ENCODE measurements at places on chromosomes 1 and 21.

DNA sequence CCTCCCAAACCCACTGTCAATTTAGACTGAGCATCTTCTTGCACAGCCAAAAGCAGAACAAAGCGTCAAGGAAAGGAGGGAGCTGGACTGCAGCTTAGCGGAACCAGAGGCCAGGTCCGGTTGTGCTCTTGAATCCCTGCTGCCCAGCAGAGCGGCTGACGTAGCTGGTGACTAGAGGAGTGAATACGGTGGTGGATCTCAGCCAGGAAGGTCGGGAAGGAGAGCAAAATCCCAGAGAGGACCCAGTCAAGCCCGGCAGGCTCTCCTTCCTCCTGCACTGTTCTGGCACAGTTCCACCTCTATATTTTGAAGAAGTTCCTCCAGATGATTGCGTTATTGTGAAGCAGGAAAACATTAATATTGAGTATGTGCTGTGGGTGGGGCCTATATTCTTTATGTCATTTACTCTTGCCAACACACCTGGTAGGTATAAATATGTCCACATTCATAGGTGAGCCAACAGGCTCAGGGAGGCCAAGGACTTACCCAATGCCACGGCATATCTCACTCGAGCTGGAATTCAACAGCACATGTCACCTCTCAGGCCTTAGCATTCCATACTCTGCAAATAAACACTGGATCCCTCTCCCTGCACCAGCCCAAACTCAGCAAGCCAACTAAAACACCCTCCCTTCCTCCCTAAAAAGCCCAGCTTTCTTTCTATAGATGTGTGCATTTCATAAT lies 23.6 kb upstream of the ABCB10 start:
- peak; percentile 41 for DNase-seq

DNA sequence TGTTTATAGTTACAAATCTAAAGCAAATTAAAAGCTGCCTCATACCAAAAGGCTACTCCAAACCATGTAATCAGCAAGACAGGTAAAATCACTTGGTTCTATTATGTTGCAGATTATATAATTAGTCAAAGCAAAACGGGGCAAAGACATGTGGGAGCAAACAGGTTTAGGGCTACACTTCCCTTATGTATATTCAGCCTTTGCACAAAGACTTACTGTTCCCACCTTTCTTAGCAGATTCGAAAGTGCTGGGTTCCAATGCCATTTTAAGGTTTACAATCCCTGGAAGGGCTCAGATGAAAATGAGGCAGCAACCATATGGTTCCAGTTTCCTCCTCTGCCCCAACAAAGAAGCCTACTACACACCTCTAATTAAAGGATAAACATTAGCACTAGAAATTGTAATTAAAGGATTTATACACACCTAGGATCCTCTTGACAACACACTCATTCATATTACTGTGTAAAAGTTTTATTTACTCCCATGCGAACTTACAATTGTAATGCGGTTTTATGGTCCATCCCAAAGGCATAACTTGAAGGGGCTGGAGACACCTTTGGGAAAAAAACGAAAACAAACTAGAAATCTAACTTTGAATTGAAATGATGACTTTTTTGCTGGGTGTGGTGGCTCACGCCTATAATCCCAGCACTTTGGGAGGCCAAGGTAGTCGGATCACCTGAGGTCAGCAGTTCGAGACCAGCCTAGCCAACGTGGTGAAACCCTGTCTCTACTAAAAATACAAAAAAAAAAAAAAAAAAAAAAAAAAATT lies 117.3 kb upstream of the PKN2 start:
- DNase-seq, result no peak

DNA sequence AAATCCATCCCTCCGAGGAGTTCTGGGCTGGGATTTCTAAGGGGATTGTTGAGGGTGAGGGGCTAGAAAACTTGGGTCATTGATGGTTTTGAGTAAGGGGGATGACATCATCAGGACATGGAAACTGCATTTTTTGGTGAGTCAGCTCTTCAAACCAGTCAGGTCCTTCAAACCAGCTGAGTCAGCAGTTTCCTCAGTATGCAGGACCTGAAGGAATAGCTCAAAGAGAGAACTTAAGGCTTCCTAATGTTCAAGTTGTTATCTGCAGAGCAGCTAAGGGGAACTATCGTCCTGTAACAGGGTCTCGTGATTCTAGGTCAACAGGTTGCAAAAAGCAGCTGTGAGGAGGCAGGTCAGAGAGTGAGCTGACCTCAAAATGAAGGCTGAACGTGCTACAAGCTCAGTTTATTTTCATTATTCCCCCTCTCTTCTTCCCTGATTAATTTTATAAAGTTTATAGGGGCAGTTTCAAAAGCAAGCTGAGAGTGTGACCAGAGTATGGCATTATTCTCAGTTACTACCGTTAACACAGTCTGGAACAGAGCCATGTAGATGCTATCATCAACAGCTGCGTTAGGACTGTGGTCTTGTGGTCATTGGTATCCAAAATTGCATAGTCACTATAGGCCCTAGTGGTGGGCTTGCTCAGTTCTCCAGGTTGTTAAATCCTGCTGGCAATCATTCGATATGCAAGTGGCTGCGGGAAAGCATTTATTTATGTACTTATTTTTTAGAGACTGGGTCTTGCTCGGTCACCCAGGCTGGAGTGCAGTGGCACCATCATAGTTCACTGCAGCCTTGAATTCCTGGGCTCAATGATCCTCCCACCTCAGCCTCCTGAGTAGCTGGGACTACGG lies 10.7 kb upstream of the SDC3 start:
- DNase-seq, result peak; percentile 64

GRCh38 chr1:168031198-168031597 lies 94.3 kb upstream of the MPC2 start:
- DNase-seq, result no peak

- peak; percentile 52 for DNase-seq
These were observed 2.0 kb downstream of the ARHGAP29 start for GRCh38 chr1:94235189-94236012.

DNA sequence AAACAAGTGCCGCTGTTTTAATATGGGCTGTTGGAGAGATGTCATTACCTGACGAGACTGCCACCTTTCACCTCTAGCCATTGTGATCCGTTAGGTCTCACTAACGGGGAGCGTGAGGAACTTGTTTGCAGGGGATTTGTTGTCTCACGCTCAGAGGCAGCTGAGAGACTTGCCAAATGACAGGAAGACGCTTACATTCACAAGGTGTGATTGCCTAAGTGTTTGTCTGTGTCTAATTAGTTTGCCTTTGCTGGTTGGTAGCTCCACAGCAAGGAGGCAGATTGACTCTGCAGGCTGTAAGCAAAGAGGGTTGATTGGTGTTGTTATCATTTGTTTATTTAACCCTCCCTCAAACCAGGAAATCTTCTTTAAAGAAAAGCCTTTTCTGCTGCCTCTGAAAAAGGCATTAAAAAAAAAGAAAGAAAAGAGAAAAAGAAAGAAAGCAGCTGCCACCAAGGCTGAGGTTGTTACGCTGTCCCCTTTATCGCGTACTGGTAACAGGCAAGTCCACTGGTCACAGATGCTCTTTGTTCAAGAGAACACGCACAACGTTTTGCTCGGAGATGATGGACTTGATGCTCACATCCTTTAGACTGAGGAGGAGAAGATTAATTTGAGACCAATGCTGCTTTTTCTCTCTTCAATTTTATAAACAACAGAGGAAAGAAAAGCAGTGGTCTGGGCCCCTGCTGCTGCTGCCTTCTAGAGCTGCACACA lies 203.9 kb downstream of the ZNF326 start:
- DNase-seq, result no peak

GRCh38 chr1:19140465-19140864 lies 69.6 kb downstream of the UBR4 start:
- no peak for DNase-seq

GRCh38 chr1:230517786-230518185 lies 91.7 kb upstream of the PGBD5 start:
- no peak for DNase-seq

DNA sequence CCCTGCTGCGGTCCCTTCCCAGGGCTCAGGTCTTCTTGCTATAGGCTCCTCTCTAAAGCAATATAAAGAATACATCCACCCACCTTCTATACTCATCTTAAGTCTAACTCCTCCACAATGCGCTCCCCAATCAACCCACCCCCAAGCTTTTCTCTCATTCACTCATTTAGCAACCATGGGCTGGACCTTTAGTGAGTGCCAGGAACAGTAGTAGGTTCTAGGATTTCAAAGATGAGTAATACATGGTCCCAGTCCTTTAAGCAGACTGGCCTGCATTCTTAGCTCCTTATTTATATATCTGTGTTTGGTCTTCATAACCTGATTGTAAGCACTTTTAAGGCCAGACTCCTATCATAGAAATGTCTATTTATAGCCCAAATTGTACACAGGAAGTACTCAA lies 5.9 kb downstream of the CAMK1G start:
- no peak for DNase-seq

- DNase-seq, result peak; percentile 39
These were observed 52.1 kb downstream of the SYDE2 start for GRCh38 chr1:85148524-85149250.

- DNase-seq, result no peak
These were observed 235.3 kb downstream of the TOMM20 start for GRCh38 chr1:234893359-234893724.

DNA sequence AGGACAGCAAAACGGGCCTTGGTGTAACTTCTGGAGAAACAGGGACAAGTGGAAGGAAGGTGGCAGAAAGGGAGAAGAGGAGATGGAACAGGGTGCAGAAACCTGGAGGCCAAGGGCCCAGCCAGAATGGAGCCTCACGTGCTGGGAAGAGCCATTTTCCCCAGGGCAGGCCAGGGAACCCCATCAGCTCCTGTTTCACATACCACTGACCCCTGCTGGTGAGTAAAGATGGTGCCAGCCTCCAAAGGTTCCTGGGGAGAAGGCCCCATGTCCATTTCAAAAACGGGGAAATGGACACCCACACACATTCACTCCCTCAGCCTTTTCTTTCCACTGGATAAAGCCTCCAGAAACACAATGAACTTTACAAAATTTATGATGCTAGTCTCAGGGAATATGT lies 57.6 kb upstream of the JUN start:
- DNase-seq, result no peak

DNA sequence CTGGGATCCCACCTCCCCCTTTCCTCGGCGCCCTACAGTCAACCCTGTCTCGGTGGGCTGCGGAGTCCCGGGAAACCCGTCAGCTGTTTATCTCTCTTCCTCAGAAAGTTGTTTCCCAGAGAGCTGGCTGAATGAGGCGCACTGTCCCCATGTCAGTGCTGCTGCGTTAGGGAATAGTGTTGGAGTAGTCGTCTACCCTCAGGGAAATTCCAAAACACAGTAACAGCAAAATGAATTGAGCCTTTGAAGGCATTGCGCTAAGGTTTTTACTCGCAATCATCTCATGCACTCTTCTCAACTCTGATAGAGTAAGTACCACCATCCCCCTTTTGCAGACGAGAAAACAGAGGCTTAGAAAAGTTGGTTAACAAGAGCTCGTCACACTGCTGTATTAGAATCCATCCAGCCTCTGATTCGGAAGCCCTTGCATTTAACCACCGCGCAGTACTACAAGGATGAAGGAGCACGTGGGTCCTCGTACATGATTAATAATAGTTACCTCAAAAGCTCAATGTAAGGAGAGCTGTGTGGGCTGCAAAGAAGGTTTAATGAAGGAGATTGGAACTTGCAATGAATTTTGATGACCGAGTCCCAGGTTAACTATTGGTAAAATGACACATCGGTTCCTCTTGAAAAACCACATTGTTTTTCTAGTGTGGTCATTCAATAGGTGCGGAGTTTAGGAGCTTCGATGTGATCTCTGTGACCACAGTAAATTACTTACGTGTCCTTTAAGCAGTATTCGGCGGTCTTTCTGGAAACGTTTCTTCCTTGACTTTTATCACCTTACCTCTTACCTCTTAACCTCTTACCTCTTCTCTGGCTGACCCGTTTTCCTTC lies 788 bp upstream of the EDEM3 start:
- peak; percentile 60 for DNase-seq

GRCh38 chr1:15214527-15214926 lies 32.5 kb upstream of the FHAD1 start:
- DNase-seq, result peak; percentile 73

DNA sequence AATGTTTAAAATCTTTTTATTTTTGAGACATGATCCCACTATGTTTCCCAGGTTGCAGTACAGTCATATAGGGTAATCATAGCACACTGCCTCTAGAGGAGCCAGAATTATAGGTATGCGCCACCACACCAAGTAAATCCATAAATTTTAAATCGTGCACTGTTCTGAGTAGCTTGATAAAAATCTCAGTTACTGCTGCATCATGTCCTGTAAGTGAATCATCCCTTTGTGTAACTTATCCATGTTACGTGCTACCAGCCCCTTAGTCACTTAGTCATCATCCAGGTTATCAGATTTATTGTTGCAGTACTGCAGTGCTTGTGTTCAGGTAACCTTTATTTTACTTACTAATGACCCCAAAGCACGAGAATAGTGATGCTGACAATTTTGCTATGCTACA lies 1770.9 kb downstream of the BRINP3 start:
- peak; percentile 85 for DNase-seq

DNA sequence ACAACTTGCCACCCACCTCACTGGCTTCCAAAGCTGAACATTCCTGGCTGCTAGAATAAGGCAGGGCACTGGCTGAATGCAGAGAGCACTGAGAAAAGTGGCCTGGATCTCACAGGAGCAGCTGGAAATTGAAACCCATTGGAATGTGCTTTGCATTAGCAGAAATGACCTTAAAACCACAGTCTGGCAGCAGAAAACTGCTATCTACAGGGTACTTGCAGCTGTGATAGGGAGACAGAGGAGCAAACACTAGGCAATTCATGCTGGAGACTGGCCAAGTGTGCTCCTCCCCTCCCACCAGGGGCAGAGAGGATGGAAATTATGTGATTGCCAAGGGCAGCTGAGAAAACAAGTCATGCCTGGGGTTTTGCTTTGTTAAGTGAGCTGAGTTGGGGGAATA lies 47.2 kb downstream of the HSD3B1 start:
- DNase-seq, result peak; percentile 95

GRCh38 chr1:24639881-24640280 lies 3.2 kb upstream of the SRRM1 start:
- DNase-seq, result no peak

- DNase-seq, result no peak
These were observed at the start of gene MCM3AP for GRCh38 chr21:46285206-46285661. MCM3AP (minus strand) TSS chr21:46285611; CDS start chr21:46285286, 325 bp downstream.

- peak; percentile 37 for DNase-seq
These were observed 350.0 kb downstream of the USP25 start for GRCh38 chr21:16079830-16080229.

DNA sequence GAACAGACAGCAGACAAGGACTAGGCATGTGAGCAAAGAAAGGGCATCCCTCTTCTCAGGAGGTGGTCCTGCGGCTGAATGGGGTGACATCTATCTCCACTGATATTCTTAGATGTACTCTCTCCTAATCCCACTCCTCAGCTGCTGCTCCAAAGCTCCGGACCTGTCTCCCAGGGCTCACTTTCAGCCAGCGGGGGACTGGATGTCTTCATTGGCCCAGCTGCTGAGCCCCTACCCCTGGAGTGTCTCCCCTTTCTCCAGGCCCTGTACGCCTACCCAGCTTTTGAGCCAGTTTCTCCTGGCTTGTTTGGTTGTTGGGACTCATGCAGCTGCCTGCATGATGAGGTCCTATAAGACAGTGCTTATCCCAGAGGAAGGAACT lies 28.8 kb upstream of the CSF1 start:
- DNase-seq, result no peak

Data from astrocyte of the spinal cord (primary cell).